ENCODE measurements at places on chromosomes 5 and 9.

GRCh38 chr9:36134761-36135505 is 1.6 kb upstream of the GLIPR2 start:
- no peak for DNase-seq

GRCh38 chr5:180157866-180158265 is 51.1 kb downstream of the RASGEF1C start:
- DNase-seq, result no peak

- no peak for DNase-seq
Measured at GRCh38 chr5:171055875-171056454, 194.1 kb downstream of the RANBP17 start.

DNA sequence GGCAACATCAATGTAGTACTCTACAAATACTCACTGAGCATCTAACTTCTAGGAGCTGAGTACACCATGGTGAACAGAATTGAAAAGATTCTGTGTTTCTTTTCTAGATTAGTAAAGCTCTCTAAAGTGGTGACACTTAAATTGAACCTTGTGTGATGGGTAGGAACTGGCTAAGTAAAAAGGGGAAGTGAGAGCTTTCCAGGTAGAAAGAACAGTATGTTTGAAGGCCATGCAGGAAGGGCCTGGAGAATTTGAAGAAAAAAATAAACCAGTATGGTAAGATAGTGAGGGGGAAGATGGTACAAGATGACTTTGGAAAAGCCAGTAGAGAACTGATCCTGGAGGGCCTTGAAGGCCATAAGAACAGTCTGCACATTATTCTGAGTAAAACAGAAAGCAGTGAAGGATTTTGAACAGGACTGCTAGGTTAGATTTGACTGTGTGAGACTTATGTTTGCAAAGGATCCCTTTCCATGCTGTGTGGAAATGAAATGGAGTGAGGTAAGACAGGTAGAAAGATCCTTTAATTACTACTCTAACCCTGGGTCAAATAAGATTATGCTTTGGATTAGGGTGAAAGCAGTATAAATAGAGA is 46.7 kb upstream of the UBQLN1 start:
- no peak for DNase-seq

DNA sequence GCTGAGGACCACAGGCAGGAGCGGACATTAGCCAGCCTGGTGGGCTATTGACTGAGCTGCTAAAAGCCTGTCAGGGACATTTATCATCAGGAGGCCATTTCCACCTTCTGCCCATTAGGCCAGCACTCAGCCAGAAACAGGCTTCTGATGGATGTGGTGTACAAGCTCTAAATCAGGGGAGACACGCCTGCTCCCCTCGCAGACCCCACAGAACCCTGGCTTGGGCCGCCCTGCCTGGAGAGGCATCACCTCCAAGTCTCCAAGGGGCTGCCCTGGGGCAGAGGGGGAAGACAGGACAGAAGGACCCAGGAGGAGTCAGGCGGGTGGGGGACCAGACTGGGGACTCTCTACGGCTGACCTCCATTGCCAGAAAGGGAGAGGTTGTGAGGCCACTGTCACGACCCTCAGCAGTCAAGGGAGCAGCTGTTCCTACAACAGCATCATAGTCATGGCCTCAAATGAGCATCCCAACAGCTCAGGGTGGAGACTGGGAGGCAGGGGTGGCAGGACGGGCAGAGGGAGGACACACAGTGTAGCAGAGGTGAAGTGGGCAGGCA is 24.0 kb upstream of the TRIM14 start:
- DNase-seq, result no peak

DNA sequence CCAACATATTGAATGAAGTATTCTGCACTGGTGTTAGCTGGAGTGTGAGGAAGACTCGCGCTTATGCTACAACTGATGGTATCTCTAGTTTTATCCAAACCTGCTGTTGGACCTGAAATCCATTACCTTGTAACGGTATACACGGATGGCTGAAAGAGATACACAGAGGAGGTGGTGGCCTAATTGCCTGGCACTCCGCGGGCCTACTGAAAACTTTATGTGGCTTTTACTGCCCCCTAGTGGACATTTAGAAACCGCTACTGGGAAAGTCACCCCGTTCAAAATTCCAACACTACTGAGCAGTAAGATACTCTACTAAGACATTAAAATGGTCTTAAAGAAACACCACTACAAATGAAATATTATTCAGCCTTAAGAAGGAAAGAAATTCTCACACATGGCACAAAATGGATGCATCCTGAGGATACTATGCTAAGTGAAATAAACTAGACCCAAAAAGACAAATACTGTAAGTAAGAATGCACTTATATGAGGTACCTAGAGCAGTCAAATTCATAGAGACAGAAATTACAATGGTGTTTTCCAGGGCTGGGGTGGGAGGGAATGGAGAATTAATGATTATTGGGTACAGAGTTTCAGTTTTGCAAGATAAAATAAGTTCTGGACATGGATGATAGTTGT is 100.4 kb downstream of the TTLL11 start:
- peak; percentile 46 for DNase-seq

GRCh38 chr9:128917151-128917849 is 3.5 kb upstream of the PHYHD1 start:
- no peak for DNase-seq

- no peak for DNase-seq
Measured at GRCh38 chr5:35884191-35884769, 27.6 kb downstream of the IL7R start.

- no peak for DNase-seq
Measured at GRCh38 chr9:18061856-18062255, 412.1 kb upstream of the ADAMTSL1 start.

- no peak for DNase-seq
Measured at GRCh38 chr5:135861641-135862040, 27.2 kb downstream of the SLC25A48 start.

DNA sequence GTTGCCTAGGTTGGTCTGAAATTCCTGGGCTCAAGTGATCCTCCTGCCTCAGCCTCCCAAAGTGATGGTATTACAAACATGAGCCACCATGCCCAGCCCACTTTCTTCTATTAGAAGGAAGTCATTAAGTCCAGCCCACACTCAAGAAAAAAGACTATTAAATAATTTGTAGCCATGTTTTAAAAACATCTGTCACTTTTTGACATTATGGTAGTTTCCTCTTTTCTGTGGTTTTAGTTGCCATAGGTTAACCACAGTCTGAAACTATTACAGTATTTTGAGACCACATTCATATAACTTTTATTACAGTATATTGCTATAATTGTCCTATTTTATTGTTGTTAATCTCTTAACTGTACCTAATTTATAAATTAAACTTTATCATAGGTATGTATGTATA is 31.9 kb upstream of the C5orf24 start:
- DNase-seq, result no peak

GRCh38 chr5:102628441-102629175 is 126.5 kb upstream of the PAM start:
- no peak for DNase-seq

DNA sequence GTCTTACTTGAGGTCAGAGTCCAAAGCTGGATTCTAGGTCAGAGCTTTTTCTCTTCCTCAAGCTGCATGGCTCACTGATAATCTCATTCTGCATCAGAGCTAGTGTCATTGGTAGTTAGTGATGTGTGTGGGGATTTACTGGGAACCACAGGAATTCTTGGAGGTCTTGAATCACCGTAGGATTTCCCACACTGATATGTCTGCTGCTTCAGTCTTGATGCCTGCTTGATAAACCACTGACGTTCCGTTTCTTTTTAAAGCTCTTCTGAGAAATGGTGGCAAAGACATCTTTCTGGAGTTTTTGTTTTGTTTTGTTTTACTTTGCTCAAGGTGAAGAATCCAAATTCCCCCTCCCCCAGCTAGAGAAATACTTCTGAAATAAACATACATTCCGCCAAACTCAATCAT is 1.2 kb upstream of the GARIN3 start:
- no peak for DNase-seq

DNA sequence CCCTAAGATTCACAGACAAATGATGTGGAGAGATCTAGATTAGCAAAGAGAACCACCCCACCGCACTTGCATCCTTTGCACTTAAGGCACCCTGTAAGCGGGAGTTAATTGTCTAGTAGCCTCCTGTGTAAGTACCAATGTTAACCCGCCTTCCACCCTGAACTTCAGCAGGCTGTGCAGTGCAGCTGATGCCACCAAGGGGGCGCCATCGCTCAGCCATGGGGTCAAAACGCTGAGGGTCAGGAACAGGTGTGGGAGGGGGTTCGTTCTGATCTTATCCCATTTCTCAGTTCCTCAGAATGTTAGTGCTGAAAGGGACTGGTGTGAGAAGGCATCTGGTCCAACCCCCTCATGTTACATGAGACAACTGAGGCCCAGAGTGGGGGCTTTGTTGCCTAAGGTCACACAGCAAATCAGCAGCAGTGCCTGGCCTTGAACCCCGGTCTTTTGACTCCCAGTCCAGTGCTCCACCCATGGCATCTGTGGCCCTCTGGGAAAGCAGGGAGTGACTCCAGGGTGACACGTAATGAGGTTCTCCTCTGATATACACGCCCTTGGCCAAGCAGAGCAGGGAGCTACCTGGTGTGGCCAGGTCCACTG is 57.3 kb downstream of the CYFIP2 start:
- no peak for DNase-seq

DNA sequence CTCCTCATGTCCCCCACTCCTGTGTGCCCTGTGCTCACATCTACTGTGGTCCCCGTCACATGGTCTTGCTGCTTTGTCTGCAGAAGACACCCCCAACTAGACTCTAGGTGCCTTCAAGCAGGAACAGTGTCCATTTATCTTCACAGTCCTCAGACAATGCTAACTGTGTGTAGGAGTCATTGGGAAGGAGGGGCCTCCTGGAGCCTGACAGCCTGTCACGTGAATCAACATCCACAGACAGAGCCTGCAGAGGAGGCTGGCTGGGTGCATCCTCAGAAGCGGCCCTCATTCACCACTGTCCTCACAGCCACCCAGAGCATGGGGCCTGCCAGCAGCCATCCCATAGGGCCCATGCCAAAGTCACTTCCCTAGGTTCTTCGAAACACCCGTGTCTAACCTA is 98.7 kb downstream of the MED10 start:
- DNase-seq, result no peak

DNA sequence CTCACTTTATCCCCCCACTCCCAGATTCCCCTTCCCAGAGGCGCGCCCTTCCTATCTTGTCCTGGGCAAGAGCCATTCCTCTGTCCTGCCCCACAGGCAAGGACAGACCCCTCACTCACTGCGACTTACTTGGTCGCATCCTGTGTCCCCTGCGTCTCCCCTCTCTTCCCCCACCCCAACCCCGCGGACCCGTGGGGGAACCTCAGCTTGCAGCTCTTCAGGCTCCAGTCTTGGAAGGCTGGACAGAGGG is 542 bp downstream of the GGTA1 start:
- no peak for DNase-seq

- DNase-seq, result no peak
Measured at GRCh38 chr5:179762781-179763176, 30.2 kb downstream of the MAML1 start.

GRCh38 chr9:84146893-84147710 is 166.5 kb downstream of the RMI1 start:
- no peak for DNase-seq

DNA sequence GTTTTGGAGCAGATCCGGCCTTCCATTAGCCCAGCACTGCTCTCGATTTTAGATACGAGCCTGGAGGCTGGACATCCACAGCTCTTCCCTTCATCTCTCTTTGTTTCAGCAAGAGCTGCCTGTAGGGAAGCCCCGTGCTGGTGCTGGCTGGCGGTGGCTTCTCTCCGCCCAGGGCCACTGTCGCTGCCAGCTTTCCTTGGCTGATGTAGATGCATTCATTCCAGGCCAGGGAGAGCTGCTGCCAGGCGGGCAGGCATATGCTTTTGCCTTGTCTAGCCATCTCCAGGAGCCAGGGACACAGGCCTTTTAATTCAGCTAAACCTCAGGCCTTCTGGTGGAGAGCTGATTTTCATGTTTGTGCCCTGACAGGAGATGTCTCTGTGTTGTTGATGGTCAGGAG is 409.3 kb upstream of the CLINT1 start:
- no peak for DNase-seq

- DNase-seq, result no peak
Measured at GRCh38 chr9:124209279-124209678, 48.5 kb upstream of the NEK6 start.

DNA sequence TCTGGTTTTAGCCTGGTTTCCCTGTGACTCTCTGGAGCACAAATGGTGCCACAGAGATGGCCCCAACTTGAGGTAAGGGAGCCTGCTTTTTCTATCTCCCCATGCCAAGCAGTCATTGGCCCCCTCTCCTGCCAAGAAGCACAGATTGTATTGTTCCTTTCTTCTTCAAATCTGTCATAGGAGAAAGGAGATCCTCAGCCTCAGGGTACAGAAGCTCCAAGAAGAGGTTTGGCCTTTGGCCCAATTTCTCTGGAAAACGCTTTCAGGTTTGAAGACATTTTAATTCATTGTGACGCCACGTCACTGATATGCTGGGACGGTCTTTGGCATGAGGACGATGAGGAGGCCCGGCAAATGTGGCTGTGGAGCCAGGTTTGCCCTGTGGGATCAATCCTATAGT is 29.2 kb upstream of the PANK3 start:
- DNase-seq, result no peak

GRCh38 chr5:83509540-83509939 is 38.0 kb downstream of the VCAN start:
- no peak for DNase-seq

GRCh38 chr9:123217128-123217654 is 51.2 kb downstream of the STRBP start:
- DNase-seq, result no peak

DNA sequence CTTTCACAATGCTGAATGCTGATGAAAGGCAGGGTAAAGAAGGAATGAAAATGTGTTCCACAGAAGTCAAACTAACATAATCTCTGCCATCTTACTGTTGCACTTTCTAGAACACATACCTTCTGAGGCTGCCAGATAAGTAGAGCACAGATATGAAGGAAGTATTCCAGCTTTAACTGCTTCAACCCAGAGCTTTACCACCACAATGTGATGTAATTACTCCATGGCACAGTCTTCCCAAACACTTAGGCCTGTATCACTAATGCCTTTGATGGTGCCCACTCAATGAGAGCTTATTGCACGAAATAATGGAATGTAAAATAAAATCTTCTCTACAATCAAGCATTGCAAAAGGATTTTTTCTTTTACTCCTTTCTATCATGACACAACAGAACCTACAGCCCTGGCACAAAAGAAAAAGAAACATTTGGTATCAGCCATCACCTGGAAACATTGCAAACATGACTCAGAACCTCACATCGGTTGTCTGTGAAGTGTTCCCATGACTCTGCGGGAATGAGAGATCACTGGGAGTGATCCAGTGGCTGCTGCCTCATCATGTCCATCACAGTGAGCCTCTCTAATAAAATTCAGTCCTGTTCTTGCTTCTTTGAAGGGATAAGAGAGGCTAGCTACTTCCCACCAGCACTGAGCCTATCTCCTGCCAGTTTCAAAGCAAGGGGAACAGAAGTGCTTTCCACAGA is 385.8 kb downstream of the EFNA5 start:
- no peak for DNase-seq

- DNase-seq, result no peak
Measured at GRCh38 chr5:31213705-31214121, 20.2 kb downstream of the CDH6 start.

GRCh38 chr5:38404667-38405276 is 146.4 kb downstream of the EGFLAM start:
- DNase-seq, result no peak

- DNase-seq, result no peak
Measured at GRCh38 chr5:40754381-40755092, 1.2 kb downstream of the TTC33 start.

Data from activated T-cell treated with anti-CD3 and anti-CD28 coated beads, Interleukin-2, amount 50 U/mL, for 48 hours (primary cell).